ENCODE measurements at places on chromosomes 3 and 15.

DNA sequence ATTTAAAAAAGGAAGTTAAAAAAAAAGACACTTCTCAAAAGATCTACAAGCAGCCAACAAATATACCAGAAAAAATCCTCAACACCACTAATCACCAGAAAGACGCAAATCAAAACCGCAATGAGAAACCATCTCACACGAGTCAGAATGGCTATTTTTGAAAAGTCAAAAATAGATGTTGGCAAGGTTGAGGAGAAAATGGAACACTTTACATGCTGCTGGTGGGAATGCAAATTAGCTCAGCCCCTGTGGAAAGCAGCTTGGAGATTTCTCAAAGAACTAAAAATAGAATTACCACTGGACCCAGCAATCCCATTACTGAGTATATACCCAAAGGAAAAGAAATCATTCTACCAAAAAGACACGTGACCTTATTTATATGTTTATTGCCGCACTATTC, 574.7 kb upstream of the ADAMTS9 start:
- DNase-seq = no peak

DNA sequence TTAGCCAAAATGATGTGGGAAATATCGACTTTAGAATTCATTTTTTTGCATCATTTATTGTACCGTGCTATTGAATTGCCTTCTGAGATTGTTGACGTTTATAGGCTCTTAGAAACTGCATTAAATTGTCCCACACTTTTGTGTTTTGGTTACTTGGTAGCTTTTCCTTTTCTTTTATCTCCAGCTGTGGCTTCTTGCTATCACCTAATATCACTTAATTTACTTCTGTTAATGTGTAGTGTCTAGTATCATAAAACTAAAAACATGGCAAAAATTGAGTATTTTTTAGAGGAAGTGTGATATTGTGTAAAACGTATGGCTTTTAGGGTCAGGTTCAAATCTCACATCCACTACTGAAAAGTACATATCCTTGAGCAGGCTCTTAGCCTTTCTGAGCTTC, 11.2 kb downstream of the TMOD3 start:
- DNase-seq = no peak

DNA sequence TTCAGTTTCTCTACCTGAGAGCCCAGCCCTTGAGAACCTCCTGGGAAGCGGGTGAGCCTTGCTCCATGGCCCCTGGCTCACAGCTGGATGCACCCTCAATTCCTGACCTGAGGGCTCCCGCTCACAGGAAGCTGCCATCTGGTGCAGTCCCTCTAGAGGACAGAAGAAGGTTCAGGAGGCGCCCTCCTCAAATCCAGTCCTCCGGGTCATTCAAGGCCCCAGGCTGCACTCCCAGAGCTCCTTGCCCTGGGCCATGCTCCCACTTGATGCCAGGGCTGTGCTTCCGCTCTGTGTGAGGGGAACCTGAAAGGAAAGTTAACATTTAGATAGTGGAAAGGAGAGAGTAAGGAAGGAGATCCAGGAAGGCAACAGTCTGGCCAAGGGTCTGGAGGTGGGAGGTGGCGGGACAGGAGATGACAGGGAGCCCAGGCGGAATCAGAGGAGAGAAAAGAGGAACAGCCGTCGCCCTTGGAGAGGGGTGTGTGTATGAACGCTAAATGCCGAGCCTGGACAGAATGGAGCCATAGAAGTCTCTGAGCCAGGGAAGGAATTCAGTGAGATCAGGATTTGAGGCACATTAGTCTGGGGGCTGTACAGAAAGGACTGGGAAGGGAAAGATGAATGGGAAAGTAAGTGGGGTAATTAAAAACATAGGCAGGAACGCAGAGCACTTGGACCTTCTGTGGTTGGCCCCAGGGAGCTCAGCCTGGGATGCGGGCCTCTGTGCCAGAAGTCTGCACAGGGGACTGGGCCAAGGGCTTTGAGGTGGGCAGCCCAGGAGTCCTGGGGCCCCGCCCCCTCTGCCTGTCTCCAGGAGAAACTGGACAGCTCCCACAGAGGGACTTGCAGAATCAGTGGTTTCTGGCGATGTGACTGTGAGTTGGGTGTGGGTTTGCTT, 26.1 kb downstream of the TBC1D21 start:
- DNase-seq = no peak

DNA sequence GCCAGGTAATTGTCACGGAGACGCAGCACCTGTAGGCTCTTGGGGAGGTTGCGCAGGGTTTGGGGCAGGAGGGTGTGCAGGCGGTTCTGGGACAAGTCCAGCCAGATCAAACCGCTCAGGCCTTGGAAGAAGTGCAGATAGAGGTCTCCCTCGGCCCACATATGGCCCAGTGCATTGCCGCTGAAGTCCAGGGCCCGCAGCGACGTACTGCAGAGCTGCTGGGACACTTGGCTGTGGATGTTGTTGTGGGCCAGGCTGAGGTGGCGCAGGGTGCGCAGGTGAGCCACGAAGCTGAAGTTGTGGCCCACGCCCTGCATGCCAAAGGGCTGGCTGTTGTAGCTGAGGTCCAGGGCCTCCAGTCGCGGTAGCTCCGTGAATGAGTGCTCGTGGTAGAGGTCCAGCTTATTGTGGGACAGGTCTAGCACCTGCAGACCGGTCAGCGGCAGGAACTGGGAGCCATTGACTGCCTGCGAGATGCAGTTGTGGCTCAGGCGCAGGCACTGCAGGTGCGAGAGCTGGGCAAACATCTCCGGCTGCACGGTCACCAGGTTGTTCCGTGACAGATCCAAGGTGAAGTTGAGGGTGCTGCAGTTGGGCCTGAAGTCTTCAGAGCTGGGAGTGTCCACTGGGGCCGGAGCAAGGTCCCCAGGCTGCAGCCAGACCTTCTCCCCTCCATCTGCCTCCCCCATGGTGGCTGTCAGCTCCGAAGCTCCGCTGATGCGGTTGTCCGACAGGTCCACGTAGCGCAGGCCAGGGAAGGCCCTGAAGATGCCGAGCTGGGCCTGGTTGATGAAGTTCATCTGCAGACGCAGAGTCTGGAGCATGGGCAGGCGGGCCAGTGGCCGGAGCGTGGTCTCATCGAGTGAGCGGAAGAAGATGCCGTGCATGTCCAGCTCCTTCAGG, 2.9 kb downstream of the TLR9 start:
- peak; percentile 6 for DNase-seq

DNA sequence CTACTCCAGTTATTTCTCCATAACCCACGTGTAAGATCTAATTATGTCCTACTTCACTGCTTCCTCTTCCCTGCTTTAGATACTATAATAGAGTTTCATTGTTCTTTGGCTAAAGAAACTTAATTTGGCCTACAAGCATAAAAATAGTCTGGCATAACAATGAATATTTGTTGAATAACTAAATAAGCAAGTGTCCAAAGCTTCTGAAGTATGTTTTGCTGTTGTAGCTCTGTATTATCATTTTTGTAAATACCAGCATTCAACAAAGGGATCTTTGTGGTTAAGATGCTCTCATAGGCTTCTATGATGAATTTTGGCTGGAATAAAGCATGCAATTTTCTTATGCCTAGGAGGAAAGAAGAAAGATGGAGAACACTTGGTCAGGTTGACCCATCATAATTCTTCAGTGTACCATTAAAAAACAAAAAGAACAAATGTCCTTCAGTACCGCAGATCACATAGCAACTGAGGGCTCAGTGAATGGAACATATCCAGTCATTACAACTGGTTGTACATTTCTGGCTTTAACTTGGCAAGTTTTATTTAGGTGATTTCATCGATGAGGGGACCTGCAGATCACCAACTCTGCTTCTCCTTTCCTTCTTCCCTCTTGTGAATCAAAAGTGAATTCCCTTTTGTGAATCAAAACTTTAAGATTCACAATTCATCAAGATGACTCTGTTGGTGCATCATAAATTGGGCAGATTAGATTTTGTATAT, 465.9 kb upstream of the TGFBR2 start:
- DNase-seq = no peak

DNA sequence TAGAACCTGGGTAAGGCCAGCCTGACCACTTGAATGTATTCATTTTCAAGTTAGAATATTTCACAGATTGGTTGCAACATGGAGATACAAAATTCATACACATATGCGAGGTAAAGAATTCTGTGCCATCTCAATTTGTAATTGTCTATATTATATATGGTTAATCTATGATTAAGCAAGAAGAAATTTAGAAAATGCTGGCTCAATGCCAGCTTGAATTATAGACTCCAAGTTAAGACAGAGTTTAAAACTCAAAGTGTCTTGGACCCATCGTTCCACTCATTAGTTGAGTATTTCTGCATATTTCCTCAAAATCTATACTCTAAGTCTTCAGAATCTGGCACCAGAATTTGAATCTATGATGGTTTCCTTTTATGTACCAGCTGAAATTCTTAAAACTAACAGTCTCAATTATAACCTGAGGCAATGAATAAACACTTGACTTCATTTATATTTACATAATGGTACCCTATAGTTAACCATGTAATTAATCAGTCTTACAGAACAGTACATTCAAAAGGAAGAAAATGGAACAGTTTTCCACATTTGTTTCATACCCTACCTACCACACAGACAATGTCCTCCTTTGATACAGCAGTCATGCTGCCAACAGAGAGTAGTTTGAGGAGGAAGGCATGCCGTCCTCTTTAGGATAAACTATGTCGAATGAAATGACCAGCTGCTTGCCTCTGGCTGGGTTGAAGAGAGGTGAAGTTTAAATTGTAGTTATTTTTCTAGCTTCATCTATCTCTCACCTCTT, 95.7 kb downstream of the CD47 start:
- no peak for DNase-seq

GRCh38 chr15:65085990-65086679, 9.6 kb downstream of the KBTBD13 start:
- DNase-seq = peak; percentile 44

DNA sequence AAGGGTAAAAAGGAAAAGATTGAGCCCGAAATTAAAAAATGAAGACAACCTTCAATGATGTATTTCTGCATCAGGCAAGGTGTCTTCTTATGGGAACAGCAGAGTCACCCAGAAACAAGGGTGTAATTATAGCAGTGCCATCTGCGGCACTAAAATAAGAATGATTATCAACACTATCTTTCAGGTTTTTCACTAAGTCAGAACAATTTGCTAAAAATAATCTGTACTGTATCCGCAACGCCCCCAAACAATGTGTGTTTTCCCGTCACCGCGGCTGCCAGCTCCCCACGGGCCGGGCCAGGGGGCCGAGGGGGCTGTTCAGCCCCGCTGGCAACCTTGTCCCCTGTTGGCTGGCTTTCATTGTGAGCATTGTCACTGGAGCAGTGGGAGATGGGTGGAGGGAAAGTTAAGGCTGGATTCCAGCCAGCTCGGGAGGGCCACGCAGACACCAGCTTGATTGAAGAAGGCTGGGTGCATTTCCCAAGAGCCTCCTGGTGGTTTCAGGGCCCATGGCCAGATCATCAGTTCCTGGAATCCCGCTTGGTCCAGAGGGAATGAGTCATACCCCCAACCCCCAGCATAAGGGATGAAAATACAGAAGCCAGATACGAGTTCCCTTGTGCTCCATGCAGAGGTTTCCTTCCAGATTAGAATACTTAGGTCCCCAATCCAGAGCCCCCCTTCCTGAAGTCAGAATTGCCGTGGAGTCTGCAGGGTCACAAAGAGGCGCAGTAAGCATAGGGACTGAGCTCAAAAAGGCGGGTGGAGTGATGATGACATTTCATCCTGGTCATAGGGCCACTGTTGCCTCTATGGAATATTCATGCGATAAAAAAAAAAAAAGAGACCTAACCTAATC, 90.2 kb upstream of the KLF13 start:
- DNase-seq = no peak

GRCh38 chr3:146532406-146532805, 12.0 kb downstream of the PLSCR1 start:
- no peak for DNase-seq

GRCh38 chr3:172846706-172847105, 96.2 kb downstream of the ECT2 start:
- no peak for DNase-seq

DNA sequence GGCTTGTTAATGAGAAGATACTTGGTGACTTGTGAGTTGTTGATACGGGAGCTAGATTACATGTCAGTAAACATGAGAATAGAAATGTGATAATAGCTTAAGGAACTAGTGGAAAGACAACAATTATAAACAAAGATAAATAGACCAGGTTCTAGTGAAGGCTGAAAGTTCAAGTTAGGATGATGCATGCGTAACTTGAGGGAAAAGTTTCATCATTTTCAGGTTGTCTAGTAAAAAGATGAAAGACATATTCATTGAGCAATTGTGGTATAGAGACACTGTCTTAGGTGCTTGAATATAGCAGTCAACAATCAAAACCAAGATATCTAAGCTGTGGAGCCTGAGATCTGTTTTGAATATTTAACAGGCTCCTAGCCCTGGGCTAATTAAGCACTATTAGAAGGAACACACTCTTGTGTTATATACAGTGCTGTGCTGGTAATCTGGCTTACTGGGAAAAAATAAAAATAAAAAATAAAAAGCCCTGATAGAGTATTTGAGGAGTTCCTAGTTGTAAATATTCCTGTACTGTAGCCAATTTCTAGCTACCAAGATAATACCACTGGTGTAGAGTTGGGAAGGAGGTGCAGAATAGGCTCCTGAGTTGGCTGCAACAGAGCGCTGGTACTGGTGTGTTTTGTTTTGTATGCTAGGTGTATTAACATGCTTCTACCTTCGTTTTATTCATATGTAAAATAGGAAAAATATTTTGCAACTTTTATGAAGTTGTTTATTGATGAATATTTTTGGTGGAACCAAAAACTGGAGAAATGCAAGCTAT, 68.5 kb downstream of the NLGN1 start:
- DNase-seq = no peak

- DNase-seq = no peak
Measured at GRCh38 chr3:8967553-8967952, 4.3 kb upstream of the RAD18 start.
